ENCODE measurements at places on chromosomes 13 and 19. TPM values are rescaled to one million over a fixed set of nuclear protein-coding genes. Genes with fewer than 3 reads are reported as not detected.

TEX26 gene
- not detected for total RNA-seq

TBC1D17 gene
- total RNA-seq, result 30.2 TPM

SIGLEC5 gene
- not detected for total RNA-seq

ACP5 gene
- 1.3 TPM for total RNA-seq

DENND1C gene
- not detected for total RNA-seq
